ENCODE measurements at places on chromosomes 4 and X. TPM values are rescaled to one million over a fixed set of nuclear protein-coding genes. Genes with fewer than 3 reads are reported as not detected.
A peak's percentile ranks its signal among the peaks of the same experiment; 100 is the strongest.

The TCEANC gene
- 2.4 TPM for total RNA-seq

DNA sequence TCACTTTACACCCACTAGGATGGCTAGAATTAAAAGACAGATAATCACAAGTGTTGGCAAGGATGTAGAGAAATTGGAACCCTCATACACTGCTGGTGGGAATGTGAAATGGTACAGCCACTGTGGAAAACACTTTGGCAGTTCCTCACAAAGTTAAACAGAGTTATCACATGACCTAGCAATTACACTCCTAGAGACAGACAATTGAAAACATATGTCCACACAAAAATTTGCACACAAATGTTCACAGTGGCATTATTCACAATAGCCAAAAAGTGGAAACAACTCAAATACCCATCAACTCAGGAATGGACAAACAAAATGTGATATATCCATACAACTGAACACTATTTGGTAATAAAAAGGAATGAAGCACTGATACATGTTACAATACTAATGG lies 5.7 kb downstream of the ZNF280C start:
- H3K4me3 ChIP-seq = no peak overlapping the region
- H3K27me3 ChIP-seq = no peaks in the 10 kb centered on the region

The ADAM29 gene
- not detected for total RNA-seq

DNA sequence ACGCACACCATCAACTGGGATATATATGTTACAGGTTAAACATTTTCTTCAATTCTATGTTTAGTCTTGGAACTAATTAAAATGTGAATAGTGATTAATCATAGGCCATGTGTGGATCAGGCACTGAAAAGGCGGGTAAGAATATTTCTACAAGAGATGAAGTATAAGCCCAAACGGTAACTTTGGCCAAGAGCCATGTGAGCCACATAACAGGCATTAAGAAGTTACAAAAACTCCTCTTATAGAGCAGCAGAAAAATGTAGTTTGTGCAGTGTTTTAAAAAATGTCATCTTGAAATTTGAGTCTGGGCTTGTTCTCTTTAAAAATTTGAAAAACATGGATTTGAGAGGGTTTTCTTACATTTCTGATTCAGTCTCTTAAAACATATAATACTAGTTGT lies 521.8 kb upstream of the DIPK2B start:
- H3K4me3 ChIP-seq = no peak overlapping the region
- H3K27ac ChIP-seq = no peak overlapping the region
- no peaks in the 10 kb centered on the region for H3K4me1 ChIP-seq

DNA sequence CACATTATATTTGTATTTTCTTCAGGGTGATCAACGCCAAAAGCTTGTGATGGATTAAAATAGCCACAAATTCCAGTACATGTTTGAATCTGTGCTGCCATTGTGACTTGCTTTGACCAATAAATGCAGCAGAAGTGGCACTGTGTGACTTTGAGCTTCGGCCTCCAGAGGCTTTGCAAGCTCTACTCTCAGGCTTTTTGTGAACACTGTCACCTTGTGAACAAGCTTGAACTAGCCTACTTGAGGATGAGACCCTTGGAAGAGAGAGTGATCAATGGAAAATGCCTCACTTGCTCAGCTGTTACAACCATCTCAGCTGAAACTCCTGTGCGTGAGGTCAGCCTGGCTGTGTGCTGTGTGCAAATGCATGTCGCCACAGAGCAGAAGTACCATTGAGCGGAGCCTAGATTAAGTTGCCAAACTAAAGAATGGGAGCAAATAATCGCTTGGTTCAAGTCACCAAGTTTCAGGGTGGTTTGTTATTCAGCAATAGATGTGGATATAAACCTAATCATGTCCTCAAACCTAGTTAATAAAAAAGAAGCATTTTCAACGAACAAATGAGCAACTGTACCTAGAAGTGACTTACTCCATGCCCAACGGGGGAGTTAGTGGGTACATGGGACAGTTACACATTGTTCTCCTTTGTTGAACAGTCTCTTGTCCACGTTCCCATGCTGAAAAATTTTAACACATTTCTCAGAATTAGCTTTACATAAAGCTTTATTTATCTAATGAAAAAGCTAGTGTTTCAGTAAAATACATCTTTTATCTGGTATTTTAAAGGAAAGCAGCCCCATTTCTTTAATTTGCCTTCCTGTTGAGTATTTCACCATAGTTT lies 23.5 kb downstream of the NOA1 start:
- no peak overlapping the region for H3K4me3 ChIP-seq
- H3K27me3 ChIP-seq = no peaks in the 10 kb centered on the region
- no peak overlapping the region for H3K27ac ChIP-seq
- no peaks in the 10 kb centered on the region for H3K36me3 ChIP-seq
- no peak for DNase-seq
- no peaks in the 10 kb centered on the region for H3K4me1 ChIP-seq

- no peak for DNase-seq
- no peaks in the 10 kb centered on the region for H3K4me1 ChIP-seq
- H3K27ac ChIP-seq = no peak overlapping the region
- no peaks in the 10 kb centered on the region for H3K36me3 ChIP-seq
- H3K4me3 ChIP-seq = no peak overlapping the region
These were observed 30.2 kb upstream of the NKX6-1 start for GRCh38 chr4:84529169-84529751.

The GAGE12F gene
- not detected for total RNA-seq

The ELF4 gene
- total RNA-seq = 2.7 TPM

The ARHGAP24 gene
- 47.5 TPM for total RNA-seq

GRCh38 chr4:85452058-85452731 lies 22.8 kb upstream of the ARHGAP24 start:
- no peaks in the 10 kb centered on the region for H3K36me3 ChIP-seq
- H3K27me3 ChIP-seq = no peaks in the 10 kb centered on the region
- no peaks in the 10 kb centered on the region for H3K4me1 ChIP-seq
- H3K4me3 ChIP-seq = no peak overlapping the region
- no peak for DNase-seq

- H3K4me3 ChIP-seq = no peak overlapping the region
- no peak overlapping the region for H3K27ac ChIP-seq
- DNase-seq = no peak
- H3K36me3 ChIP-seq = no peaks in the 10 kb centered on the region
These were observed 4.0 kb downstream of the PCYT1B start for GRCh38 chrX:24643116-24643515.

DNA sequence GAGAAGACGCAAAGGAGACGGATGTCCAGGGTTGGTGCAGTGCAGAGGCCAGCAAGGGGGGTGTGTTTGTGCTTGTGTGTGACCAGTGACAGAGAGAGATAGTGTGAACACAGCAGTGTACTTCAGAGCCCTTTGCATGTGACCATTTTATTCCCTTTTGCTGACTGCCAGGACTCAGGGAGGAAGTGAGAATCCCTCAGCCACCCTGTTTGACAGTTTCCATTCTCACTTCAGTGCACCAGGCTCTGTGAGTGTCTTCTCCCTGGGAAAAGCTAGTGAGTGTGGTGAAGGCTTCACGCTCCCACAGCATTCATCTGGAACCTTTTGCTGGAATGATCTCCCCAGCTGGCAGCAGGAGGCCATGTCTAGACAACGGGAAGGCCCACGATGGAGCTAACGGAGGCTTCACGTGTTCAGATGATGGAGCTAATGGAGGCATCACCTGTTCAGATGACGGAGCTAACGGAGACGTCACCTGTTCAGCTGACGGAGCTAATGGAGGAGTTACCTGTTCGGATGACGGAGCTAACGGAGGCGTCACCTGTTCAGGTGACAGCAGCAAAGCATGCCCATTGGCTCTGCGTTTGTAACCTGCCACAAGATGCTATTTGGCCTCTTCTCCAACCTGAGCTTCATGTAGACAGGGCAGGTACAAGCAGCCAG lies 195.4 kb downstream of the AFAP1 start:
- no peak overlapping the region for H3K27ac ChIP-seq
- no peaks in the 10 kb centered on the region for H3K27me3 ChIP-seq
- no peaks in the 10 kb centered on the region for H3K36me3 ChIP-seq
- no peak for DNase-seq

The PI4K2B gene
- 16.1 TPM for total RNA-seq

The PLP1 gene
- total RNA-seq = 16.0 TPM

DNA sequence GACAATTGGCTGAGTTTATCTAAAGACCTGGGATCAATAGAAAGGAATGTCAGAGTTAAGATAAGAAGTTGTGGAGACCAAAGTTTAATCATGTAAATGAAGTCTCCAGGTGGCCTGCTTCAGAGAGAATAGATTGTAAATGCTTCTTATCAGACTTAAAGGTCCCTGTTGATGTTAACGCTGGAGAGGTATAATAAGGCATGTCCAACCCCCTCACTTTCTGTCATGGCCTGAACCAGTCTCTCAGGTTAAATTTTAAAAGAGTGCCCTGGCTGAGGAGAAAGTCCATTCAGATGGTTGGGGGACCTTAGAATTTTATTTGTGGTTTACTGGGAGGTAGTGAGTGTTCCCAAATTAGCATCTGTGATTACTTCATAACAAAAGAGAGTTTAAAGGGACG lies 86.7 kb downstream of the AKAP4 start:
- DNase-seq = peak; percentile 47
- H3K27ac ChIP-seq = no peak overlapping the region
- no peak overlapping the region for H3K4me3 ChIP-seq

The SOD3 gene
- total RNA-seq = 5.4 TPM

GRCh38 chr4:67052814-67053675 lies 492.3 kb downstream of the CENPC start:
- no peaks in the 10 kb centered on the region for H3K36me3 ChIP-seq
- no peaks in the 10 kb centered on the region for H3K27me3 ChIP-seq
- no peak for DNase-seq
- no peak overlapping the region for H3K4me3 ChIP-seq

DNA sequence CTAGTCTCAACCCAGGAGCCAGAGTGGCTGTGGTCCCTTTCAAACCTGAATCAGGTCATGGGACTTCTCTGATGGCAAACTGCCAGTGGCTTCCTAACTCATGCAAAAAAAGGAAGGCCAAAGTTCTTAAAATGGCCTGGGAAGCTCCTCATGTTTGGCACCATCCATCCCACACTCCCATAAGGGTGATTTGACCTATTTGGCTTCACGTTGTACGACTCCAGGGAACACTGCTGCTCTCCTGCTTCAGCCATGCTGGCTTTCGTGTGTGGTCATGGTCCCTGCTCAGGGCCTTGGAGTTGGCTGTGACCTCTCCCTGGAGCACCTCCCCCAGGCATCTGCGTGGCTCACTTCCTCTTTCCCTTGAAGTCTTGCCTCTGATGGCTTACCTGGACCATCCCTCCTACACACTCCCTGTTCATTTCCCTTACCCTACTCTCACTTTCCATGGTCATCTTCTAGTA lies 12.8 kb upstream of the TMSB4X start:
- no peaks in the 10 kb centered on the region for H3K4me1 ChIP-seq
- no peak overlapping the region for H3K4me3 ChIP-seq
- DNase-seq = no peak
- no peak overlapping the region for H3K27ac ChIP-seq
- H3K36me3 ChIP-seq = no peaks in the 10 kb centered on the region

GRCh38 chr4:185110375-185110823 lies 32.7 kb upstream of the SLC25A4 start:
- H3K27me3 ChIP-seq = no peaks in the 10 kb centered on the region
- peaks cover 6% of the 10 kb centered on the region for H3K4me1 ChIP-seq
- H3K4me3 ChIP-seq = no peak overlapping the region
- no peak for DNase-seq

- peak; percentile 92 for DNase-seq
- no peak overlapping the region for H3K27ac ChIP-seq
- no peaks in the 10 kb centered on the region for H3K27me3 ChIP-seq
- H3K36me3 ChIP-seq = no peaks in the 10 kb centered on the region
- peak overlapping the region; percentile 74 for H3K4me3 ChIP-seq
These were observed 1.6 kb upstream of the LNX1 start for GRCh38 chr4:53592686-53593501.
